ENCODE measurements at places on chromosomes 4 and X. TPM values are rescaled to one million over a fixed set of nuclear protein-coding genes. Genes with fewer than 3 reads are reported as not detected.
A peak's percentile ranks its signal among the peaks of the same experiment; 100 is the strongest.

GRCh38 chrX:79325263-79325958 is 41.7 kb downstream of the ITM2A start:
- no peak for ATAC-seq

- ATAC-seq: no peak
These were observed 16.7 kb upstream of the MSX1 start for GRCh38 chr4:4842476-4843441.

- no peak for ATAC-seq
These were observed 59.4 kb upstream of the GK2 start for GRCh38 chr4:79467246-79467932.

GRCh38 chr4:152661649-152662048 is 18.1 kb downstream of the TMEM154 start:
- ATAC-seq: no peak

- ATAC-seq: no peak
These were observed 107.3 kb upstream of the RAI2 start for GRCh38 chrX:17968367-17968766.

The CABS1 gene
- 0.43 TPM for total RNA-seq

GRCh38 chr4:37745946-37746345 is 59.8 kb upstream of the RELL1 start:
- no peak for ATAC-seq

DNA sequence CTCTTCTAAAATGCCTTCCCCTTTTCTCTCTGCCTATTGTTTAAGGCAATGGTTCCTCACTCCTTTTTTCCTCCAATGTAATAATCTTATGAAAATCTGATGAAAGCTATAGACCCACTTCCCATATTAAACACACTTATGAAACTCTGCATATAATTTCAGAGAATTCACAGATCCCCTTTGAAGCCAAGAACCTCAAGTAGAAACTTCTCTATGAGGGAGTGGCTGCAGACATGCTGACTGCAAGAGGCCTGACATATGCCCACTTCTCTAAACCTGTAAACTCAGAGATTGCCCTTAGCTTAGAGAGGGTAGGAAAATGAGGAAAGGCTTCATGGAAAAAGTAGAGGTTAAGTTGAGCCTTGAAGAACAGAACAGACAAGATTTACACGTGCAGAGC is 37.6 kb downstream of the TAB3 start:
- no peak for ATAC-seq

- peak; percentile 54 for ATAC-seq
These were observed 10.3 kb downstream of the ATP5ME start for GRCh38 chr4:663438-664428.

The ZDHHC15 gene
- 0.10 TPM for total RNA-seq

The TBX22 gene
- total RNA-seq: 0.14 TPM

DNA sequence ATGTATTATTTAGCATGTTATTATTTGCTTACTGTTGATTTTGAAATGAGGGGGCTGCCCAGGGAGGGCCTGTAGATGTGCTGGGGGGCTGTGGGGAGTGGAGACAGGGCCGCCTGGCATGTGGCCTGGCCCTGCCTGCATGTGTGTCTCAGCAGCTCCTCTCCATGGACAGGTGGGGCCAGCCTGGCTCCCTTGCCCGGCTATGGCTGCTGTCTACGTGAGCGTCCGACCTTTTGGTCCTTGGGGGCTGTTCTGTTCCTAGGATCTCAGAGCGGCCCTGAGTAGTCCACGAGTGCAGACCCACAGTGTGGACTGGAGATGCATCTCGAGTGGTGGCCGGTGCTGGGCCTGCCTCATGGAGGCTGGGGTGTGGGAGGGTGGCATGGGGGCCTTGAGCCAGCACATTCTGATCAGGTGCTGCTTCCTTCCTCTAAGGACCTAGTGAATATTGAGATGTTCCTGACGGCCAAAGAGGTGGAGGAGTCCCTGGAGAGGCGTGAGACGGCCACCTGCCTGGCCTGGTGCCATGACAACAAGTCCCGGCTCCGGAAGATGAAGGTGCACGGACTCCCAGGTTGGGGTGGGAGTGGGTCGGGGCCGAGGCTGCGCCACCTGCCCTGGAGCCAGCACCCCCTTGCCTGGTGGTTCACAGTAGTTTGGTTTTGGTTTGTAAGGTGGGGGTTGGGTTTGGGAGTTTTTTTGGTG is 24.9 kb upstream of the UVSSA start:
- ATAC-seq: no peak

DNA sequence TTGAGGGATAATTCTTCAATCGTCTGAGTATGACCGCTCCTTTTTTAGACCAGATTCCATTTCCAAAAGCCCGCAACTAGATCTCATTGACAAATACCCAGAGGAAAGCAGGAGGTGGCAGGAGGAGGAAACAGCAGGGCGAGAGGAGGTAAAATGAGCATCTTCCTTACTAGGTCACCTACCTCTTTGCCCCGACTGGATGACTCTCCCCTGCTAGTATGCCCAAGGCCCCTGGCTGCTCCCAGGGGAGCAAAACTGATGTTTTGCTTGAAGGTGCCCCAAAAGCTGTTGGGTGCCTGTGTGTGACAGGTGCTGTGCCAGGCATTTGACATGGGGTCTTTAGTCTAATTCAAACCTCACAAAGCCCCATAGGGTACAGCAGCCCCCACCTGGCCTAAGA is 48.9 kb downstream of the C4orf50 start:
- ATAC-seq: no peak

- ATAC-seq: no peak
These were observed 47.3 kb upstream of the NFKB1 start for GRCh38 chr4:102453827-102454226.

- no peak for ATAC-seq
These were observed 7.2 kb upstream of the DDX60L start for GRCh38 chr4:168487282-168488035.

GRCh38 chr4:1226144-1226481 is 22.8 kb downstream of the CTBP1 start:
- ATAC-seq: peak; percentile 38

GRCh38 chr4:40058121-40058520 is 1.5 kb downstream of the N4BP2 start:
- no peak for ATAC-seq

DNA sequence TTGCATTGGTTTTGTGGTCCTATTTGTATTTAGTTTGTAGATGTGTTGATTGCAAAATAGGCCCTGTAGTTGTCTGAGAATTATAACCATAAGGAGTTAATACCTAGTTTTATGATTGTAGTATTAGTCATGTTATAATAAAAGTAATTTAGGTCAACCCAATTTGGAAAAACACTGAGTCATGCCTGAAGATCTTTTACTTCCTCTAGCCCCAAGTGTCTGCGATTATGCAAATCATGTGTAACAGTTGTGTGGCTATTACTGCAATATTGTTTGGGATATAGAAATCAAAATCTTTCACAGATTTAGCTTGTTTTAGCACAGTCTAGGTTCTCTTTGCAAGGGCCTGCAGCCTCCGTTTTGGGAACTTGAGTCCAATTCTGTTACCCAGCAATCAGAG is 12.6 kb downstream of the SRD5A3 start:
- no peak for ATAC-seq

GRCh38 chrX:18228069-18228468 is 7.4 kb upstream of the BEND2 start:
- ATAC-seq: no peak

DNA sequence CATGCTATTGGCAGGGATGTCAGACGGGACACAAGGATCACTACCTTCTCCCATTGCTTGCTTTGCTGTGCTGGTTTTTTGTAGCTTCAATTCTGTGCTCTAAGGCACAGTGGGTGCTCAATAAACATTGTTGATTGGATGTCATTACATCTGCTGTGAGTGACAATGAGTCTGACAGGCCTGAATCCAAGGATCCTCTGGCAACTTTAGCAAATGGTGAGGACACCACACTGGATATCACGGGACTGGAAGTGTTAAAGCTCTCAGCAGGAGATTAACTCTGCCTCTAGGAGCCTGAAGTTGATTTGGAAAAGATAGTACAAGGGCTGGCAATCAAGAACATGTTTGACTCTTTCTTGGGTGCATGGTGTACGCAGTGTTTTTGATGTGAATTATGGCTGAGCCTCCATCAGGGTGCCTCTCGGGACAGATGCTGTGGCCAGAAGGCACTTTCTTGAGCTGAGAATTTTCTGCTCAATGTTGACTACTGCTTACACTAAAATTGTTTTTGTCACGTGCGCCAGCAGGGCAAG is 217.9 kb downstream of the ARAP2 start:
- no peak for ATAC-seq

DNA sequence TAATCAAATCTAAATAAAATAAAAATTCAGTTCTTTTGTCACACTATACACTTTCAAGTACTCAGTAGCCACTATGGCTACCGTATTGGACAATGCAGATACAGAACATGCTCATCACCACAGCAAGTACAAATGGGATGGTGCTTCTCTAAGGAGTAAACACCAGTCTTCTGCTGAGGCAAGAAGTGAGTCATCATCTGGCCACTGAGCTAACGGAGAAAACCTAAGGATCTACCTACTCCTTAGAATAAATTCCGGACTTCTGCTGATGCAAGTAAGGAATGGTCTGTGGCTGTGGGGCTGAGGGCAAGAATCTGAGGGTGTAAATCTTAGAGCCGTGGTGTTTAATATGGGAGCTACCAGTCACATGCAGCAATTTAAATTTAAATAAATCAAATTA is 11.3 kb upstream of the RBMXL3 start:
- ATAC-seq: no peak

The PPARGC1A gene
- total RNA-seq: 129 TPM

The HPGDS gene
- total RNA-seq: 0.15 TPM

- no peak for ATAC-seq
These were observed 568.5 kb downstream of the IQCM start for GRCh38 chr4:149247164-149247563.

- ATAC-seq: no peak
These were observed 32.3 kb upstream of the C4orf50 start for GRCh38 chr4:6050551-6050950.

GRCh38 chrX:40772290-40772689 is 36.9 kb upstream of the MED14 start:
- ATAC-seq: no peak

DNA sequence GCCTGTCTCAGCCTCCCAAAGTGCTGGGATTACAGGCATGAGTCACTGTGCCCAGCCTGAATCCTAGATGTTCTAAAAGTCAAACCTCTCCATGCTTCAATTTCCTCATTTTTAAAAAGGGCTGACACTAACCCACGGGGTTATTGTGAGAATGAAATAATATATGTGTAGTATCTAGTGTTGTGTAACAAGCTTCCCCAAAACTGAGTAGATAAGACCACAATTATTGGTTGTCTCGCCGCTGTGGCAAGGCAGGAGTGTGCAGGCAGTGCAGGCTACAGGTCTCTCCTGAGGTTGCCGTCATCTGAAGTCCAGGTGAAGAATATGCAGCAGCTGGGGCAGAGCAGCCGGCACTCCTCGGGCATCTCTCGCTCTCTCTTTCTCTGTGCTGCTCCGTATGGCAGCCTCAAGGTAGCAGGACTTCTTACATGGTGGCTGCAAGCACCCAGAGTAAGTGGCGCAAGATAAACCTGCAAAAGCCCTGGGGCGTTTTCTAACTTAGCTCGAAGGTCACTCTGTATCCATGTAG is 30.9 kb downstream of the RAB33B start:
- no peak for ATAC-seq

The SLC7A11 gene
- 152 TPM for total RNA-seq

The CD38 gene
- 0.50 TPM for total RNA-seq

DNA sequence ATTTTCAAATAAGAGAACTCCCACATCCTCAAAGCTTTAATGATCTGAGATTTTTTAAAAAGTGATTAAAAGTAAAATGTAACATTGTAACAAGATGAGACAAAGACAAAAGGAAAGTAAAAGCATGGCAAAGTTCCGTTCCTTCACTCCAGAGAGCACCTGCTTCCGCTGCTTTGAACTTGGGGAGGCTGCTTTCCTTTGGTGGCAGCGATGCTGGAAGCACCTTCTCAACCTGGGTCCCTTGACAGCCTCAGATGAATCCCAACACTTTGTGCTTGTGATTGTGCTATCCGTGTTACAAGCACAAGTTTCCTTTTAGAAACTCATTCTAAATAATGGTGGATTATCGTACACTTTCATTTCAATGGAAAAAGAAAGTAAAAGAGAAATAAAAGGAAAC is 59.7 kb downstream of the HADH start:
- no peak for ATAC-seq

DNA sequence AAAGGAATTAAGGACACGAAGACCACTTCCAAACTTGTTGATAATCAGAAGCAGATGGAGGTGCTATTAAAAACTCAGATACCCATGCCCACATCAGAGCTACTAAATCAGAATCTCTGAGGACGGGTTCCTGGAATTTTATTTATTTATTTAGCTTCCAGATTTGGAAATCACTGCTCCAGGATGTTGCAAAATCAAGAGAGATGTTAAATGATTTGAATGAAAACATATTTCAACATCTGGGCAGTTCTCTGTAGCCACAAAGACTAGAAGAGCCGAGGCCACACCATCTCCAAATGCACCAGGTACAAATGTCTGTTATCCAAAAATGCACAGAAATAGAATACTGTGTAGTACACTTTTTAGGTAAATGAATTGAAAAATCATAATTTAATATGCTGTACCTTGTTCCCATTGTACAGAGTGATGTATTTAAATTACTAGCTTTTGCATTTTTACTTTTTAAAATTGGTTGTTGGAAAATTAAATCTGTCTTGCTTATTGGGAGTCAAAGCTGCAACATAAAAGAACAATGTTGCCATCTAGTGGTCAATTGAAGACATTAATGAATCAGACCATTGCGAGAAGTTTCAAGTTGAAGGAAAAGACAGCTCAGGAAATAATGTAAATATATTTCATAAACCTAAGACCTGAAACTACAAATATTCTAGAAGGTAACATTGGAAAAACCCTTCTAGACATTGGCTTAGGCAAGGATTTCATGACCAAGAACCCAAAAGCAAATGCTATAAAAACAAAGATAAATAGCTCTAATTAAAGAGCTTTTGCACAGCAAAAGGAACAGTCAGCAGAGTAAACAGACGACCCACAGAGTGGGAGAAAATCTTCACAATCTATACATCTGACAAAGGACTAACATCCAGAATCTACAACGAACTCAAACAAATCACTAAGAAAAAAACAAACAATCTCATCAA is 151.3 kb upstream of the TTC29 start:
- ATAC-seq: peak; percentile 68

- ATAC-seq: peak; percentile 85
These were observed 98.7 kb downstream of the TMEM131L start for GRCh38 chr4:153564630-153565525.

The ARL9 gene
- total RNA-seq: 0.41 TPM

DNA sequence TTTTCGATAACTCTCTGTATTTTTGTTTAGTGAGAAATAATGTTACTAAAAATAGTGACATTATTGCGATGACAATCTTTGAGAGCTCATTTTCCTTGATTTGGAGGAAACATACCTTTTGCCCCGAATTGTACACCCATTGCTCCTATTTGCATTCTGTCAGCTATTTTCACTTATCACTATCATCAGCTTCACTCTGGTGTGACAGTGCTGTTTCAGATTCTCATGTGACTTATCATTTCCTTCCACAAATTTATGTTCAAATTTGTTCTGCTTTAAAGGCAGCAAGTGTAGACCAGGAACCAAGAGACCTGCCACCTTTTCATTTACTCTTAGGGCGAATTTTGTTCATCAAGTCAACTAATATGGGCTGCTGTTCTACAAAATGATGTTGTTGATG is 179.4 kb downstream of the RBM46 start:
- no peak for ATAC-seq

- ATAC-seq: no peak
These were observed 168.6 kb downstream of the PPP3CA start for GRCh38 chr4:101178731-101179130.
